ENCODE measurements at places on chromosomes 2 and 18.

- peak; percentile 14 for DNase-seq
Measured at GRCh38 chr2:32947484-32948143, 861 bp downstream of the LTBP1 start.

- DNase-seq: no peak
Measured at GRCh38 chr2:16394072-16394985, 271.3 kb downstream of the CYRIA start.

- DNase-seq: no peak
Measured at GRCh38 chr18:66209656-66210055, 394.2 kb downstream of the CDH19 start.

GRCh38 chr2:10773821-10774341 is 38.7 kb downstream of the PDIA6 start:
- DNase-seq: no peak

- DNase-seq: no peak
Measured at GRCh38 chr2:63743170-63743981, 98.3 kb upstream of the UGP2 start.

- DNase-seq: peak; percentile 57
Measured at GRCh38 chr2:172962824-172963223, 112.8 kb upstream of the MAP3K20 start.

DNA sequence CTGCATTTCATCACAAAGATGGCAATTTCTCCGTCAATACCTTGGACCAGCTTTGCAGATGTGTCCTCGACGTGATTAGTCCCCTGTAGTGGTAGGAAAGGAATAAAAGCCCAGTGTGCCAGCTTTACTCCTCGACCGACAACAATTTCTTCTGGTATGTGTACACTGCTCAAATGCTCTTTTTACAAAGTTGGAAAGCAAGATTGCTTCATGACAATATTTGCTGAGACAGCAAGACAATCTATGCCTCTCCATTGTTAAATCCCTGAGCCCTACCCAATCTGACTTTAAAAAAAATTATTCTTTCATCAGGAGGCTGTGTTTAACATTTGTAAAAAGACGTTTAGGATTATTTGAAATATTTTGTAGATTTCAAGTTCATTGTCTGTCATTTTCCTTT is 27.6 kb upstream of the ZEB2 start:
- no peak for DNase-seq

- DNase-seq: no peak
Measured at GRCh38 chr18:62196980-62197379, 9.9 kb downstream of the RELCH start.

GRCh38 chr2:211724933-211725332 is 813.7 kb downstream of the ERBB4 start:
- DNase-seq: no peak

DNA sequence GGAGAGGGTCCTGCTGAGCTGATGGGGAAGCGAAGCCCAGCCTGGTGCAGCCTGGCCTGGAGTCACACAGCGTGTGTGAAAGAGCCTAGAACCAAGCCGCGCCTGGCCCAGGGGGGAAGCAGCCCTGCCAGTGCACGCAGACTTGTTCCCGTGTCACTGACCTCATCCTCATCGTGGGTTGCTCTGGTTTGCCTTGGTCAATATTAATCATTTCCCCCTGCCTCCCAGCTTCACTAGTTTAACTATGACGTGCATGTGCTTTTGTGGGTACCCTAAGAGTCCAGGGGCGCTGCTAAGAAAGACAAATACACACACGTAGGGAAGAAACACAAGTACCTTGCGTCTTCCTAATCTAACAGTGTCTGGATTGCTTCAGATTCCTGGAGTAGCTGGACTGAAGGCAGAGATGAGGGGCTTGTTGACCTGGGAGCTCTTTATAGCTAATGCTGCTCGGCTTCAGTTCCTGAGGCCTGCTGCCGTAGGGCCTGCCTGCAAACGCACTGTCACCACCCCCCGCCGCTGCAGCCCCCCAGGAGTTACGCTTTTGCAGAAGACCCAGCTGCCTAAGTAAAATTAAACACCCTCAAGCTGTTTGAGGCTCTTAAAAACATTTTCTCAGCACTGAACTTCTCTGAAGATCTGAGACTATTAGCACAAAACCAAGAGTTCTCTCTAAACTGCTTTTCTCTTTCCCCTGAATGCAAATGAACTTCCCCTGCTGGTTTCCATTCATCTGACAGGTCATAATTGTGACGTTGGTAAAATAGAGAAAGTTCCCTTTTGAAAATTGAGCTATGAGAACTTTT is 159.2 kb downstream of the FAM210A start:
- no peak for DNase-seq

DNA sequence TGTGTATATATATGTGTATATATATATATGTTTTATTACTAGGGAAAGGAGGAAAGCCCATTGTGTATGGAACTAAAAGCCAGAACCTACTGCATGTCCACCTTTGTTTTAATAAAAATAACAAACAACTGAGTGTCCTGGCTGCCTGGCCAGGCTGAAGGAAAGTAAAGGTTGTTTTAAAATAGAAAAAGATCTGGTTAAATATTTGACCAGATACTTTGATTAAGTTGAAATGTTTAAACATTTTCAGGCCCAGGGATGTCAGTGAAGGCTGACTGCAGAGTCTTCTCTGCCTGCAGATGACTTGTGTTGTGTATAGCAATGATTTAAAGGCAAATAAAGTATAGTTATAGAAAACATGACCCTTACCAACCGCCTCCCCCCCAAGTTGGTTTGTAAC is 22.8 kb downstream of the SPTBN1 start:
- no peak for DNase-seq

DNA sequence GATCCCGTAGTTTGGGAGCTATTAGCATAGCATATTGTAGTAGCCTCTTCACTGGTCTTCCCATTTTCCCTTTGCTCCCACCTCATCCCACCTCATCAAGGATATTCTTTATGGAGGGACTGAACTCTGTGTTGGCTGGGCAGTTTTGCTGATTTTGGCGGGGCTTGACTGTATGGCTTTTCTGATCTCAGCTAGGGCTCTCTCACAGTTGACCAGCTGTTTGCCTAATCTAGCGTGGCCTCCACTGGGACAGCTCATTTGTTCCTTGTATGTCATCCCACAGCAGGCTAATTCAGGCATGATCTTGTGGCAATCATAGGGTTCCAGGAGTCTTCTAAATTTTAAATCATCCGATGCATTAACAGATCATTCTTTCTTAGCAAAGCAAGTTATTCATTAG is 30.2 kb upstream of the MTX2 start:
- DNase-seq: no peak

- peak; percentile 78 for DNase-seq
Measured at GRCh38 chr2:207869784-207870778, 100.4 kb upstream of the FZD5 start.

- DNase-seq: no peak
Measured at GRCh38 chr18:2424420-2424819, 146.9 kb downstream of the METTL4 start.

DNA sequence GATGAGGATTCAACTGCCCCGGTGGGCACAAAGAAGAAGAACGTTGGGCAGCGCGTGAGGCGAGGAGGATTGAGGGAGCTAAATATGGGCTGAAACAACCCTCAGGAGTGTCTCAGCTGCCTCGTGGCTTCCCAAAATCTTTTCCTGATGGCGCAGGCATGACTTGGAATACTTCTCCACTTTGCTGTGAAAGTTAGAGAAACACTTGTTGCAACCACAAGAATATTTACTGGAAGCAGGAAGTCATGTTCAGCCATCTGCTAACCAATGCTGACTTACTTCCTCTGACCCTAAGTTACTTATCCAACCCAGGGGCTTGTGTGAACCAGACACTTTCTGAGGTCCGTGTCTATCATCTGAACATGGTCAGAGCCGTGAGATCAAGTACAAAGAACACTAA is 148.8 kb downstream of the ARL4C start:
- DNase-seq: no peak

DNA sequence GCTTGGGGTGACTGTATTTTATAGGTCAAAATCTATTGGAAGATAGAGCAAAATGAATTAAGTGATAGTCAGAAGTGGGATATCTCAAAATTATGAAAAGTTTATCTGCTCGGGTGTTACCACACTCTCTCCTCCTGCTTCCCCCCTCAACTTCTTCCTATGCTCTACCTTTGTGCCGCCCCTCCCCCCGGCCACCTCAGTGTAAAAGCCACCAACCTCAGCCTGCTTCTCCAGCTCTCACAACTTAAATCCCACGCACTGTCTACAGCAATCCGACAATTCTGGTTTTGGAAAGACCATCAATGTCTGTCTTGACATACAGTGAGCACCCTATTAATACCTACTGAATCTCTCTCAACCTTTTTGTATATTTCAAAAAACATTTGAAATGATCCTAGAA is 164.6 kb downstream of the DCC start:
- DNase-seq: no peak

- DNase-seq: peak; percentile 82
Measured at GRCh38 chr2:228545041-228545747, 363.7 kb upstream of the SPHKAP start.

- DNase-seq: no peak
Measured at GRCh38 chr18:49008716-49009115, 58.0 kb upstream of the SMAD7 start.

- peak; percentile 75 for DNase-seq
Measured at GRCh38 chr2:33373986-33374385, 102.5 kb upstream of the RASGRP3 start.

DNA sequence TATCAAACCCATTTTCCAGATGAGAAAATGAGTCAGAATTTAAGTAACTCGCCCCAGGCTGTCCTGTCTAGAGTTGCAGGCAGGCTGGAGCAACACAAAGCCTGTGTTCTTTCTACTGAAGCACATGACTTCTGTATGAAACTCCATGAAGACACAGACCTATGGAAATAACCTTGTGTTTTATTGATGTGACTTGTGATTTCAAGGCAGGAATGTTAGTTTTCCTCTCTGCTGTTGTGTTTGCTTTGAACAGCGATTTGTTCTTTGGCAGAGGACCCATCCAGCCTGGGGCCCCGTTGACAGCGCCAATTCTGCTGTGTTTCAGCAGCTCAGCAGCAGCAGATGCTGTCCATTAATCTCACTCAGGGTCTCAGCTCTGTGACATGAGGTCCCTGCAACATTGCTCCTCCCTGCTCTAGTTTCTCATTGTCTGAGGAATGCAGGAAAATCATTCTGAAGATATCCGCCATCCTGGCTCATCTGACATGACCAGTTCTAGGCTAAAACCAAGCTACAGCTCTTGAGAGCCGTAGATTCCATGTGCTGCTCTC is 344.3 kb upstream of the RAB12 start:
- DNase-seq: peak; percentile 6

DNA sequence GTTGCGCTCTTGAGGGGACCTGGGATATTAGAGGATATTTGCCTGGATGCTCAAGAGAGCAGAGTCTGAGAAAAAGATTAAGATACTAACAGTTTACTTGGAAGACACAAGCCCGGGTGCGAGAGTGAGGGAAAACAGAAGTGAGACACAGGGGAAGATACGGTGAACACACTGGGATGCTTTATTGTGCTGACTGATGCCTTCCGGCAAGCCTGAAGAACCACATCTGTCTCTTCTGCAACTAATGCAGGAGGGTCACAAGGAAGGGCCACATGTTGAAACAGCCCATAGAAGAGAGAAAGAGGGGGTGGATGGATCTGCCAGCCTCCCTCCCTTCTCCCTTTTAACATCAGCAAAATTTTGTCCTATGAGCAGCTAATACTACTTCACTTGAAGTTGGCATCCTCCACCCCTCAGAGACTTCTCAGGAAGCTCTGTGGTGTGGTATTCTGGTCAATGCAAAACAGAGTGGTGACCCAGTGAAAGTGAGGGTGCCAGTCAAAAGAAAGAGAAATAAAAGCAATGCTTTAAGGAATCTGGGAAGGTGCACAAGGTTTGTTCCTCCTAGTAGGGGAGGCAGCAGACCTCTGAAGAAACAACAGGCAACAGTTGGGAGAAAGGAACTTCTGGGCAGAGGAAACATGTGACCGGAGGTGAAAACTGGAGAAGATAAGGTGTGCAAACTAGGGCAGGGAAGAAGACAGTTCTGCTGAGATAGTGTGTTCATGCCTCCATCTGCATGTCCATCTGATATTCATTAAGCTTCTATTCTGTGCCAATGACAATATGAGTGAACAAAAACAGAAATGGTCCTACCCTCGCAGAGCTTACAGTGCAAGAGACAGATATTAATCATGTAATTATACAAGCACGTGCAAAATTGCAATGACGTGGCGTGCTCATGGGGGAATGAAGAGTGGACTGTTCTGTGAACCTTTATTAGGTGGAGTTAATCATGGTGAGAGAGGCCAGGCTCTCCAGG is 107.1 kb downstream of the LYPD6B start:
- DNase-seq: no peak

- peak; percentile 93 for DNase-seq
Measured at GRCh38 chr2:223846515-223846914, 9.1 kb upstream of the AP1S3 start.

GRCh38 chr2:11615209-11615608 is 54.8 kb downstream of the NTSR2 start:
- no peak for DNase-seq

- no peak for DNase-seq
Measured at GRCh38 chr2:65649811-65650589, 217.6 kb upstream of the SPRED2 start.

DNA sequence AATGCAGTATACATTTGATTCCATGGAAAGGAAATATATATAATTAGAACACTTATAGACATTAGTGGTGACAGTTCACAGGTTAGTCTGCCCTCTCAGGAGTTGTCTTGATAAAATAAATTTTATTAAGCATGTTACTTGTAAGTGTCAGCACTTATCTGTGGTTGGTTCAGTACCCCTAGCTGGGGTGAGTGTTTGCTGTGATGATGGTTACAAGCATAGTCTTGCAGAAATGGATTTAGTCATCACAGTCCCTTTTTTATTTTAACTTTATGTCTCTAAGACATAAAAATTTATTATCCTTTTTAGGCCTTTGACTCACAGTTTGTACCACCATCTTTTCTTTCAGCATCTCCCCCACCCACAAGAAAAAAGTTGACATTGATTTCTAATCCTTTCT is 52.1 kb downstream of the NCK2 start:
- no peak for DNase-seq

DNA sequence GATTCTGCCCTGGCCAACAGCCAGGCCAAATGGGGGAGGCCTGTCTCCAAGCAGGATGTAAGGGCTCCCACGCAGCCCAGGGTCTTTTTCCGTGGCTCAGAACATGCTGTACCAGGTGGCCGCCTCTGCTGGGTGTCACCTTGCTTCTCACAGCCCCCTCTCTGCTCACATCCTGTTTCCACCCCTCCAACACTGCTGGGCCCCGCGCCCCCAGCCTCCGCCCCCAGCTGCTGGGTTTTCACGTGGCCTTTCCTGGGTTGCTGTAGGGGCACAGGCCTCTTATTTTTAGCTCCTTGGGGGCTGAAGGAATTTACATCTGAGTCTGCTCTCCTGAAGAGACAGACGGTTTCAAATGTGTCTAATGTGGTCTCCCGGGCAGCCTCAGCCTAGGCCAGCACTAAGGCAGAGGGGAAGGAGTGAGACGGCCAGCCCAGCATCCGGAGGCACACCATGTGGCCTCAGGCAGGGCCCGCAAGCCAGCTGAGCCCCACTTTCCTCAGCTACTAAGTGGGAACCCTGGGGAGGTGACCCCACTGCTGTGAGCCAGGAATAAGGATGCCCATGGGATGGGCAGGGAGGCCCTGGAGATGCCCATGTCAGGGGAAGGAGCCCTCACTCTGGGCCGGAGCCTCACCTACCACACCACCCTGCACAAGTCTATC is 18.7 kb upstream of the DUSP2 start:
- DNase-seq: no peak

- no peak for DNase-seq
Measured at GRCh38 chr2:39394516-39394961, 42.5 kb downstream of the MAP4K3 start.

- DNase-seq: peak; percentile 70
Measured at GRCh38 chr2:239328351-239329191, 72.2 kb downstream of the HDAC4 start.

GRCh38 chr18:32019251-32019948 is 775 bp downstream of the RNF125 start:
- DNase-seq: no peak
